AG09319 (cell line): ENCODE measurements at places on chromosomes 12 and 14.

DNA sequence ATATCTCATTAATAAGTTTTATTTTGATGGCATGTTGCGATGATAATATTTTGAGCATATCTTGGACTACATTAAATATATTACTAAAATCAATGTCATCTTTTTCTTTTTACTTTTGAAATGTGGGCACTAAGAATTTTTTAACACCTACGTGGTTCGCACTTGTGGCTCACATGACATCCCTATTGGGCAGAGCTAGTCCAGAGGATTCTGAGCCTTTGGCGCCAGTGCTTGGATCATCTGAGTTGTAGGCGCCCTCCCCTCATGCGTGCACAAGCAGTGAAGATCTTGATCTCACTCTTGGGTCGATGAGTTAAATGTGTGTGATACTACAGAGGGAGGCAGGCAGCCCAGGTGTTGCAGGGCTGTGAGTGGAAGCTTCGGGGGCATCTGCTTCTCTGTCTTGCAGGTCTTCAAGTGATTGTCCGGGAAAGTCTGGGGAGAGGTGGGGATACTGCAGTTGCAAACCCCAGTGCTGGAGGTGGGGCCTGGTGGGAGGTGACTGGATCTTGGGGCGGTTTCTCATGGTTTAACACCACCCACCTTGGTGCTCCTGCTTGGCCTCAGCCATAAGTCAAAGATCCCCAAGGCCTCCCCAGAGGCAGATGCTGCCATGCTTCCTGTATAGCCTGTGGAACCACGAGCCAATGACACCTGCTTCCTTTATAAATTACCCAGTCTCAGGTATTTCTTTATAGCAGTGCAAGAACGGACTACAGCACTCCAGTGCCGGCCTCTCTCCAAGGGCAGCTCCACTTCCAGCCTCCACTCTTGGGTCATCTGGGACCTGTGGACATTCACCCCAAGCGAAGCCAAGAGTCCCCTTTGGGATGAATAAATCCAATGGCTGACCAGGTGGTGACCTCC, 46.1 kb upstream of the PPP2R5C start:
- DNase-seq: no peak

- DNase-seq: no peak
These were observed 197.8 kb downstream of the PTPRO start for GRCh38 chr12:15520083-15520482.

GRCh38 chr12:62714774-62715721, 219.9 kb downstream of the PPM1H start:
- no peak for DNase-seq

GRCh38 chr12:2234646-2235350, 182.0 kb downstream of the CACNA1C start:
- no peak for DNase-seq

DNA sequence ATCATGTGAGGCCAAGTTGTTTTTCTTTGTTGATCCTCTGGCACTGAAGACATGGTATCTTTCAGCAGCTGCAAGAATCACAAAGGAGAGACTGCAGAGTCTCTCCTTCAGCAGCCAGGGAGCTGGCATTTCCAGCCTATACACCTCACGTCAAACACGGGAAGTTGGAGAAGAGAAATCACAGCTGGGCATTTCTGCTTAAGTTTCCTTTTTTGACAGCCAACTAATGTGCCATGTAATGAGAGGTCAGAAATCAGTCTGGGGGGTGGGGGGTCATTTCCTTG, 28.3 kb downstream of the PHLDA1 start:
- DNase-seq: no peak
